ENCODE measurements at places on chromosomes 16 and 17.

DNA sequence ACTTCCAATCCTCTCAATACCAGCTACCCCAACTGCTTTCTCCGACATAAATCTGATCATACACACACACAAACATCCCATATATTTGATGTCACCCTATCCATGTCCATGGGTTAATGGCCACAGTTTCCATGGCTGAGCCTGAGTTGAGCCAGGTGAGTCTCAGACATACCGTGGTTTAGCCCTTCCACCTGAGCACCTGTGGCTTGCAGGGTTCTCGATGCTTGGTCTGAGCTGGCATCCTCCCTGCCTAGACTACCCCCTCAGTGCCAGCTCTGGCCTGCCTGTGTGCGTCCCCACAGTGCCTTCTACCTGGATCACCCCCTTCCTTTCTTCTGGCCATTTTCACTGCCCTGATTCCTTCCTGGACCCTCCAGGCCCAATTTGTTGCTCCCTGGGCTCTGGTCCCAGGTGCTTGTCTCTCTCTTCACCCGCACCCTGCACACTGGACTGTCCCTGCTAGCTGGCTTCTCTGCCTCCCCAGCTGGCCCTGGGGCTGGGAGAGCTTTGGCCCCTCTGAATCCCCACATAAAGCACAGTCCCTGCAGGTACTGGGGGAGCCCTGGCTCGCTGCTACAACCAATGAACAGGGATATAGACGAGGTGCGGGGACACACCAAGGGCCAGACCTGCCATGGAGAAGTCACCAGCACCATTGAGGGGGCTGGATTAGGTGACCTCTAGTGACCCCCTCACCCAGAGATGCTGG, 7.4 kb downstream of the ELMO3 start:
- DNase-seq: no peak

- peak; percentile 45 for DNase-seq
These were observed 38.4 kb downstream of the UTP18 start for GRCh38 chr17:51298508-51299371.

DNA sequence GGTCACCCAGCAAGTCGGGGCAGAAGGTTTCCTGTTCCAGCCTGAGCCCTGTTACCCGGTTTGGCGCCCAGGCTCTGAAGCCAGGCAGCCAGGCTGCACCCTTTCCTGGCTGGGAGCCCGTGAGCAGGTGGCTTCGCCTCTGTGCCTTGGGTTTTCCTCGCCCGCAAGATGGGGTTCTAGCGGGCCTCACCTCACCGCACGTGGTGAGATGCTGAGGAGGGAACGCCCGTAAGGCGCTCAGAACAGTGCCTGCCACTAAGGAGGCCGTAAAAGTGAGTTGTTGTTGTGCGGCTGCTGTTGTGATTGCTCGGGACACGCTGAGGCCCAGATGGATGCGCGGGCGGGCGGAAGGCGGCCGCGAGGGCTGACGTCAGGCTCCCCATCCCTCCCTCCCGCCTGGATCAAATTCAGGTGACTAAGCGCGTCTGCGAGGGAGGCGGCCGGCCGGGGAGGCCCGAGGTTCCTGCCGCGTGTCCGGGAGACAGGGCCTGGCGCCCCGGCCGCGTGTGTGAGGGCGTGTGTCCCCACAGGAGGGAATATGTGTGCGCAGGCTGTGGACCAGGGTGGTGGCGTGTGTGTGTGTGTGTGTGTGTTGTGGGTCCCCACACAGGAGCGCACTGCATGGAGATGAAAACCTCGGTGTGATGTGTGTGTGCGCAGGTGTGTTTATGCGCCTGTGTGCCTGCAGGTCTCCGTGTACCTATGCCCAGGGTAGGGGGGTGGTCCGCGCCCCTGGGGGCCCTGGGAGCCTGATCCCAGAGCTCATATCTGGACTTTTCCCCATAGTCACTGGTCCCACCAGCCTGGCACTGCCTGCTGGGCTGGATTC, 4.3 kb downstream of the CAMKK1 start:
- peak; percentile 73 for DNase-seq

- DNase-seq: no peak
These were observed 24.3 kb downstream of the MGRN1 start for GRCh38 chr16:4648917-4649316.

GRCh38 chr16:12362482-12363458, 386.2 kb downstream of the SNX29 start:
- no peak for DNase-seq

DNA sequence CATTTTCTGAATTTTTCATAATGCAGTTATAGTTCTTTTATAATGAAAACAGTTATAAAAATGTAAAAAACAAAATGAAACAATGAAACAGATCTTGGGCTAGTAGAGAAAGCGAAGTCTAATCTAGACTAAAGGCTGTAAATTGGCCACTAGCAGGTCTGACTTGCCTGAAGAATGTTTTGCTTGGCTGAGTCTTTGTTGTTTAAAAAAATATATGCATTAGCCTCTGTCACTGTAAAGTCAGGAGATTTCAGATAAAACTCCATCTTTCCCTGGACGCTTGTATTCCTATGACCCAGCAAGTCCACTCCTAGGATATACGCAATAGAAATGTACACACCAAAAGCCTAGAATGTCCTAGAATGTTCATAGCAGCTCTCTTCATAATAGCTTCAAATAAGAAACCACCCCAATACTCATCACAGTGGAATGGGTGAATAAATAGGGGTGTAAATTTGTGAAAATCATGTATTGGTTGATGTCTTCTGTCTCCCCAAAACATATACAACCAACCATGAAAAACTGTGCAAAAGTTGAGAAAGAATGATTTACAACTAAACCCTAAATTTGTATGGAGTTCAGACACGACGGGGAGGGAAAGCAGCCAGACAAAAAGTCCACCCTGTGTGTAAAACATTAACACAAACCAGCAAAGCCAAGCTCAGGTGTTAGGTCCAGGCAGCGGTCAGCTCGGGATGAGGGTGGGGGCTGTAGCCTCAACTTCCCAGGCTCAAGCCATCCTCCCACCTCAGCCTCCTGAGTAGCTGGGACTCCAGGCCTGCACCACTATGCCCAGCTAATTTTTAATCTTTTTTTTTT, 37.7 kb upstream of the MEAK7 start:
- DNase-seq: no peak

DNA sequence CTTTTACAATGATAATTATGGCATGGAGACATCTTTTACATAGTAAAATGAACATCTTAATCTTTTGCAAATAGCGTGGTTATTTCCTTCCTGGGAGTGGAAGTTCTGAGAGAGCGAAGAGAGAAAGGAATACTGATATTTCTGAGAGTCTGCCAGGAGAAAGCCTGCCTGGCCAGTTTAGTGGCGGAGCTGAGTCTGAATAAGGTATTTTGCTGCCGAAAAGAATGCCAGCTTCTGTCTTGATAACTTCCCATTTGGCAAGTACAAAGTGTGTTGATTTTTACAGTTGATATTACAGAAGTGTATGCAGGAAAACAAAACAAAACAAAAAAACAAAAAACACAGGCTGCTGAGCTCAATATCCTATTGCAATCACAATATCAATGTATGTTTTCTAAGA, 55.9 kb downstream of the KCNJ2 start:
- no peak for DNase-seq

DNA sequence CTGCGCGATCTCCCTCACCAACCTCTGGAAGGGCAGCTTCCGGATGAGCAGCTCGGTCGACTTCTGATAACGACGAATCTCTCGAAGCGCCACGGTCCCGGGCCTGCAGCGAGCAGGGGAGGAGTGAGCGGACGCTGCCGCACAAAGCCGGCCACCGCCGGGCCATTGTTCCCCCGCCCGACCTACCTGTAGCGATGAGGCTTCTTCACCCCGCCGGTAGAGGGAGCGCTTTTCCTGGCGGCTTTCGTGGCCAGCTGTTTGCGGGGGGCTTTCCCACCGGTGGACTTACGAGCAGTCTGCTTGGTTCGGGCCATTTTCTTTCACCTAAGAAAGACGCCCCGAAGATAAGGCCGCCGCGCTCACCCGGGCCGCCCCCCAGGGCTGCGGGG, 5.8 kb upstream of the UNK start:
- DNase-seq: peak; percentile 57

DNA sequence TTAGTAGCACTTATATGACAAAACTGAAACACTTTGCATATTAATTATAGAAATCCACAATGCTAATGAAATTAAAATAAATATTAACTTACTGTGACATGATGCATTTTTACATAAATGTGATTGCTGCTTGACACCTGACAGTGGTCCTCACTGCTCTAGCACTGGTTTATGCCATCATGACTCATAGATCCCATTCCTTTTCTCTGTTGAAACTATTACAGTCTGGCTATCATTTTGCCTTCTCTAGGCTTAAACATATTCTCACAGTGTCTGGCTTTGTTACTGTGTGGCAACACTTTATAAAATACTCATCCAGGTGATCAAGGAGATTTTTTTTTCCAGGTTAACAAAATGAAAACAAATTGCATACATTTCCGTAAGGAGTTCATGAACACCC, 108.0 kb downstream of the MRTFB start:
- DNase-seq: no peak

DNA sequence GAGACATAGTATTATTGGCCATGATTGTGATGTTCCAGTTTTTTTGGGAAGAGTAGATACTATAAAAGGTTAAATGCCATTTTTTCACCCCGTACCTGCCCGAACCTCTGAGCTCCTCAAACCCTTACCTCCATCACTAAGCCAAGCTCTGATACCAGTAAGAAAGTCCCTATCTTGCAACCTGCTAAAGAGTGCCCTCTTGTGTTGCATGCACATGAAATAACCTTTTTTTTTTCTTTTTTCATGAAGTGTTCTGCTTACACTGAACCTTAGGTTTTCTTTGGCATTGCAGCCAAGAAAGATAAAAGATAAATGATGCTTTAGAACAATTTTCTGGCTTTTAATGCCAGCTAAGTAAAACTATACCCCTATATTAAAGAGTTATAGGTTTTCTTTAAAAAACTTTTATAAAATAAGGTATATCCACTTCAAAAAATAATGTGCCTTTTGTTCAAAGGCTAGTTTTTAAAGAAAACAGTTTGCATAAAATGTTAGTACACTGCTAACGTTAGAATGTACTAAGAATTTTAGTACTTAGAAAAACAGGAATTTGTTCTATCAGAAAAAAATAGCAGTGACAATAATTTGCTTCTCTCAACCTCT, 295.3 kb upstream of the PMFBP1 start:
- DNase-seq: peak; percentile 15

- no peak for DNase-seq
These were observed 3.1 kb downstream of the ADAD2 start for GRCh38 chr16:84194018-84194417.

GRCh38 chr16:83830091-83830768, 22.5 kb downstream of the HSBP1 start:
- DNase-seq: no peak

- DNase-seq: no peak
These were observed 1.5 kb downstream of the HLF start for GRCh38 chr17:55266051-55266957.

DNA sequence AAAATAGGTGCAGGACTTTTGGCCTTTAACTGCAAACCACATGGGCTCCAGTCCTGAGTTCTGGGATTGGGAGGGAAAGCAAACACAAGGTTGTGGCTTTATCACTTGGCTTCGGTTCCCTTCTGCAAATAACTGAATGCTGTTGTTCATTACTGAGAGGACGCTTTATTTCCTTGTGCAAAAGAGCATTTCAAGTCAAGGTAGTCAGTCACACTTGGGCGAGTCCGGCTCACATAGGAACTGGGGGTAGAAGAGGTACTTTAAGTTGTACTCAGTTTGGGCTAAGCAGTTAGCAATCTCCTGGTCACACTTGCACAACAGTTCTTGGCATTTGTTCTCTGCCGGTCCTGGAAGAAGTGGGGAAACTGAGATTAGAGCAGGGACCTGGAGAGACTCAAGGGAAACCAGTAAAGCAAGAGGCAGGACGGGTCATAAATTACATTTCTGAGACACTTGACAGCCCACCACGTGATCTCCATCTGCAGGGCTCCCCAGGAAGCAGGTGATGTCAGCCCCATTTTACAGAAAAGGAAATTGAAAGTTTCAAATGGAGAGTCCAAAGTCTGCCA, 21.6 kb downstream of the PLA2G10 start:
- no peak for DNase-seq

DNA sequence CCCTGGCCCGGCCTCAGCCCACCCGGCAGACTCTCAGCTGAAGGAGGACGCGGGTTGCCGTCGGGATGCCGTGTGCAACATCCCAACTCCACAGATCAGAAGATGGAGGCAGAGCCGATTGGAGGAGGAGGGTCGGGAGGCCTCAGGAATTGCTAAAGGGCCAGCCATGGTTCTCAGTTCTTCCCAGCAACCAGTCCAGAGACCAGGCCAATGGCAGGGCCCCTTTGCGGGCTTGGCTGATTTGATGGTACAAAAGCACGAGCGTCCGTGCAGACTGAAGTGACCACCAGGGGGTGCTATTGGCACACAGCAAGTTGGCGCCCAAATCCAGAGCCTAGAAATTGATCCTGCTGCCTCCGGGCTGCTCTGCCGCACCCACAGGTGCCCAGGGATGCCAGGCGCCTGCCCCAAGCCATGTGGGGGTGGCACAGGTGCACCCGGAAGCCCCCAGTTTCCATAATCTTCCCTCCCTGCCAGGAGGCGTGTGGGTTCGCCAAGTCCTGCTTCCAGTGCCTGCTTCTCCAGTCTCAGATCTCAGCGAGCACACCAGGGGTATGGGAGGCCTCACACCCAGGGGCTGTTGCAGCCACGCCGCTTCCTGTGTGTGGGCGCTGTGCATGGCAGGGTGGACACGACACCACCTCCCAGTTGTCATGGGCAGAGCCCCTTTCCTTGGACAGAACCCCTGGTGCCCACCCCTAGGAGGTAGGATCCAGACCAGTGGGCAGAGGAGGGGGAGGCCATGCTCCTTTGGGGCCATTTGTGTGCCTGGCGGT, 7.1 kb upstream of the TEX19 start:
- DNase-seq: peak; percentile 92

DNA sequence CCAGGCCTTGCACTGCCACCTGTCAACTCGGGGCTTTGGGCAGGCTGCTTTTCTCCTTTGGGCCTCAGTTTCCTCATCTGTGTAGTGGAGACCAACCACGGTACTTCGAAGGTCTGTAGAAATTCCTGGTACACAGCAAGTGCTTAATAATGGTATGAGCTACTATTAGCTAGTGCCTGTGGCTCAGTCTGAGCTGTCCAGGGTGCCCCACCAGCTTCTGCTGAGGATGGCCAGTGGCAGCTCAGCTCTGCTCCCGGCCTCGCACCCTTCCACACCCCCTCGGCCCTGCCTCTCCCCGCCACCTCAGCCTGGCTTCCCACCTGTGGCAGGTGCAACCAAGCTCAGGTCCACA, 26.2 kb upstream of the PLCG2 start:
- no peak for DNase-seq

- no peak for DNase-seq
These were observed 15.4 kb downstream of the ARL2BP start for GRCh38 chr16:57260294-57260929.

DNA sequence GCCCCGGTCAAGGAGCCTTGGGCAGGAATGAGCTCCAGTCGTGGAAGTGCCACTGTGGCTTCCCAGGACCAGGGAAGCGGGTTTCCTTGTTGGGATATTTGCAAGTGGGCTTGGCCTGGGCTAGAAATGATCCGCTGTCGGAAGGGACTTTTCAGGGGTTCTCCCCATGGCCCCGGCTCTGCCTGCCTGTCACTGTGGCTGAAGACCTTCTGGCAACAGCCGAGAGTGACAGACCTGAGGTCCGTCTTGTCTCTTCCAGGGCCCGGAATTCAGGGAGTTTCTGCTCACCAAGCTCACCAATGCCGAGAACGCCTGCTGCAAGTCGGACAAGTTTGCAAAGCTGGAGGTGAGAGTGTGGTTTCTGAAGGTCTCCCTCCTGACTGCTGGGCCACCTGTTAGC, 57.7 kb downstream of the OR1D5 start:
- DNase-seq: no peak

- no peak for DNase-seq
These were observed 206.1 kb downstream of the CDH13 start for GRCh38 chr16:82832821-82833220.
